Type B pancreatic cell (in vitro differentiated cells): ENCODE measurements at places on chromosomes 3 and 15. TPM values are rescaled to one million over a fixed set of nuclear protein-coding genes. Genes with fewer than 3 reads are reported as not detected.

Gene NPAP1
- 0.12 and 0.17 TPM in 2 replicates for total RNA-seq

Gene MORC1
- not detected in 2 replicates for total RNA-seq

Gene CLCN2
- 10.8 and 24.9 TPM in 2 replicates for total RNA-seq

Gene PRSS50
- 1.1 and 1.2 TPM in 2 replicates for total RNA-seq

Gene TGM4
- not detected in 2 replicates for total RNA-seq

Gene NSUN3
- 9.6 and 10.7 TPM in 2 replicates for total RNA-seq

Gene LRRN1
- 30.7 and 85.2 TPM in 2 replicates for total RNA-seq

Gene PCSK6
- 5.4 and 6.5 TPM in 2 replicates for total RNA-seq

DNA sequence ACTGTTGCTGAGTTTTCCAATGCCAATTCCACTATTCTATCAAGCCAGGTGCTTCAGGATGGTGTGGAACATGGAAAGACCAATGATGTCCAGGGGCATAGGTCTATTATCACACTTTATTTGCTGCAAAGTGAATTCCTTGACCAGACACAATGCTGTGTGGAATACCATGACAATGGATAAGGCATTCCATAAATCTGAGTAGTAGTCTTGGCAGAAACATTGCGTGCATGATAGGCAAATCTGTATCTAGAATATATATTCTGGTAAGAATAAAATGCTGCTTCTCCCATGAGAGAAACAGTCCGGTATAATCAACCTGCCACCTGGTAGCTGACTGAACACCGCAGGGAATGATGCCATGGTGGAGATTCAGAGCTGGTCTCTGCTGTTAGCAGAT is 70.0 kb upstream of the ALDH1A3 start:
- no peaks in the 10 kb centered on the region for H3K36me3 ChIP-seq
- H3K4me3 ChIP-seq: no peak overlapping the region
- H3K27ac ChIP-seq: no peak overlapping the region

- no peak for DNase-seq
- no peak overlapping the region for H3K4me3 ChIP-seq
- H3K27ac ChIP-seq: no peak overlapping the region
Observed at GRCh38 chr3:154378311-154378710, 51.7 kb downstream of the GPR149 start.

- no peak for DNase-seq
- H3K27me3 ChIP-seq: no peaks in the 10 kb centered on the region
- no peaks in the 10 kb centered on the region for H3K36me3 ChIP-seq
- H3K27ac ChIP-seq: no peak overlapping the region
Observed at GRCh38 chr15:82103468-82103867, 57.6 kb upstream of the MEX3B start.

GRCh38 chr3:14297305-14297704 is 105.1 kb upstream of the SLC6A6 start:
- DNase-seq: no peak
- no peaks in the 10 kb centered on the region for H3K36me3 ChIP-seq
- no peak overlapping the region for H3K4me3 ChIP-seq
- peaks cover 14% of the 10 kb centered on the region for H3K4me1 ChIP-seq
- H3K27me3 ChIP-seq: no peaks in the 10 kb centered on the region
- H3K27ac ChIP-seq: no peak overlapping the region

GRCh38 chr3:184506561-184506991 is 55.0 kb upstream of the EPHB3 start:
- H3K4me1 ChIP-seq: peaks cover 4% of the 10 kb centered on the region
- no peak overlapping the region for H3K27ac ChIP-seq
- no peak overlapping the region for H3K4me3 ChIP-seq
- H3K27me3 ChIP-seq: peaks cover 53% of the 10 kb centered on the region
- no peak for DNase-seq

- no peak for DNase-seq
- H3K27me3 ChIP-seq: no peaks in the 10 kb centered on the region
- no peak overlapping the region for H3K4me3 ChIP-seq
- H3K27ac ChIP-seq: no peak overlapping the region
- no peaks in the 10 kb centered on the region for H3K4me1 ChIP-seq
- no peaks in the 10 kb centered on the region for H3K36me3 ChIP-seq
Observed at GRCh38 chr3:146472611-146473010, 3.2 kb upstream of the PLSCR2 start.

- peak overlapping the region; percentile 58 for H3K27ac ChIP-seq
- H3K27me3 ChIP-seq: no peaks in the 10 kb centered on the region
- no peaks in the 10 kb centered on the region for H3K36me3 ChIP-seq
- DNase-seq: no peak
- peaks cover 6% of the 10 kb centered on the region for H3K4me1 ChIP-seq
Observed at GRCh38 chr3:52446631-52447511, 2.0 kb upstream of the SEMA3G start.

DNA sequence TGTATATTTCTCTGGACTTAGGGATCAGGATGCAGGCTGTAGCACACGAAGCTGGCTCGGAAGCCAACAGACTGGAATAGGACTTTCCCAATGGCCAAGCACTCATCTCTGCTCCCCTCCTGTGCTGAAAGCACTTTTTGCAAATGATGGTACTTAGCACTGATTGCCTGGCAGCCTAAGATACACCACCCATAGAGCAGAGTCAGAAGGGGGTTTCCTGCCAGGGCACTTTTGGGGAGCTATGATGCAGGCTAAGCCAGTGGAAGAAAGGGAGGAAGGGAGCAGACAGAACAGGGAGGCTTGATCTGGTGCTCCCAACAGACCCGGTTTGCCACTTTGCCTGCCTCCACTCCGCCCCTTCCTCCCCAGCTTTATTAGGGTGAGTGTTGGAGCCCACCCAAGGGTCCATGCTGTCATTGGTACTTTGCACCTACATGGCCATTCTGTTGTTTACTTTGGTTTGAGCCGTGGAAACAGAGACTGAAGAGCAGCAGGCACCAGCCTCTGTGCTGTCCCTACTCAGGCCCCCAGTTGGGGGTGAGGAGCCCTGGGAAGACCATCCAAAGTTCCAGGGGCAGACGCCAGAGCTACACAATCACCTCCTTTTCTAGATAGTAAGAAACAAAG is 15.9 kb downstream of the BSN start:
- DNase-seq: no peak
- H3K36me3 ChIP-seq: no peaks in the 10 kb centered on the region
- no peaks in the 10 kb centered on the region for H3K27me3 ChIP-seq
- H3K4me1 ChIP-seq: peaks cover 5% of the 10 kb centered on the region
- H3K27ac ChIP-seq: no peak overlapping the region
